Activated naive CD4-positive, alpha-beta T cell treated with anti-CD3 and anti-CD28 coated beads for 36 hours (primary cell): ENCODE measurements at places on chromosomes 13 and 19. TPM values are rescaled to one million over a fixed set of nuclear protein-coding genes. Genes with fewer than 3 reads are reported as not detected.

DNA sequence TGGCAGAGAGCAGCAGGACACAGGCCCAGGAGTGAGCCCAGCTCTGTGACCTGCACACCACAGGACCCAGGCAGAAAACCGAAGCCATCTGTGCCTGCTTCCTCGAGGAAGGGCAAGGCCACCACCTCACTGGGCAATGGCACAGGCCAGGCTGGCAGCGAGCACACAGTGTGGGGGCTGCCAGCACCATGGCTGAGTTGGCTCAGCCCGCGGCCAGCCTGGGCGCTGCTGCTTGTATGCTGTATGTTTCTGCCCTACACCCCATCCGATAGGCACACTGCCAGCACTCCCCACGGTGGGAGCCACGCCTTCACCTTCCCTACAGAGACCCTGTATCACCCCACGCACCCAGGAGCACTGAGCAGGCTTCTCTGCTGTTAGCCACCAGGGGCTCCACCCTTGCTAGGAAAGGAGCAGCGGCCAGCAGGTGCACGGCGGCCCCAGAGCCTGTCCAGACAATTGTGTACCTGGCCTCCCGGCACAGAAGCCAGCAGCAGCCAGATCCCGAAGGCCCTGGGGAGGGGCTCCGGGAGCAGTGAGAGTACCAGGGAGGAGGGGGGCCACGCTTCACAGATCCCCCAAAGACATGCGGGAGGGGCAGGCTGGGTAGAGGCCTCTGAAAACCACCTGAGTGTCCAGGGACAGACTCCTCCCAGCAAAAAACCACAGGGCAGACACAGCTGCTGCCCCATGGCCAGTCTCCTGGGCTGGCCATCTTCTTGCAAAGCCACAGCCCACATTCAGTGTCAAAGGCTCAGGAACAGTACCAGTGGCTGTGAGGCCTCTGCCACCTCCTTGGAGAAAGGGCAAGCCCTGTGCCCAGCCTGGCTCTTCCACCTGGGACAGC lies 56.1 kb downstream of the MLLT1 start:
- H3K4me1 ChIP-seq, result no peaks in the 10 kb centered on the region
- no peak overlapping the region for H3K4me3 ChIP-seq
- H3K36me3 ChIP-seq, result peaks cover 4% of the 10 kb centered on the region
- no peak overlapping the region for H3K27ac ChIP-seq
- DNase-seq, result no peak

GRCh38 chr19:34337739-34338138 lies 27.3 kb upstream of the GPI start:
- no peak overlapping the region for H3K4me3 ChIP-seq
- peaks cover 9% of the 10 kb centered on the region for H3K4me1 ChIP-seq
- no peak for DNase-seq
- no peaks in the 10 kb centered on the region for H3K27me3 ChIP-seq
- peaks cover 6% of the 10 kb centered on the region for H3K36me3 ChIP-seq

GRCh38 chr19:50430888-50431342 lies 1.8 kb upstream of the MYBPC2 start:
- peaks cover 11% of the 10 kb centered on the region for H3K27me3 ChIP-seq
- peak overlapping the region; percentile 90 for H3K4me3 ChIP-seq
- H3K36me3 ChIP-seq, result no peaks in the 10 kb centered on the region
- no peak for DNase-seq
- H3K4me1 ChIP-seq, result peaks cover 17% of the 10 kb centered on the region
- peak overlapping the region; percentile 88 for H3K27ac ChIP-seq

DNA sequence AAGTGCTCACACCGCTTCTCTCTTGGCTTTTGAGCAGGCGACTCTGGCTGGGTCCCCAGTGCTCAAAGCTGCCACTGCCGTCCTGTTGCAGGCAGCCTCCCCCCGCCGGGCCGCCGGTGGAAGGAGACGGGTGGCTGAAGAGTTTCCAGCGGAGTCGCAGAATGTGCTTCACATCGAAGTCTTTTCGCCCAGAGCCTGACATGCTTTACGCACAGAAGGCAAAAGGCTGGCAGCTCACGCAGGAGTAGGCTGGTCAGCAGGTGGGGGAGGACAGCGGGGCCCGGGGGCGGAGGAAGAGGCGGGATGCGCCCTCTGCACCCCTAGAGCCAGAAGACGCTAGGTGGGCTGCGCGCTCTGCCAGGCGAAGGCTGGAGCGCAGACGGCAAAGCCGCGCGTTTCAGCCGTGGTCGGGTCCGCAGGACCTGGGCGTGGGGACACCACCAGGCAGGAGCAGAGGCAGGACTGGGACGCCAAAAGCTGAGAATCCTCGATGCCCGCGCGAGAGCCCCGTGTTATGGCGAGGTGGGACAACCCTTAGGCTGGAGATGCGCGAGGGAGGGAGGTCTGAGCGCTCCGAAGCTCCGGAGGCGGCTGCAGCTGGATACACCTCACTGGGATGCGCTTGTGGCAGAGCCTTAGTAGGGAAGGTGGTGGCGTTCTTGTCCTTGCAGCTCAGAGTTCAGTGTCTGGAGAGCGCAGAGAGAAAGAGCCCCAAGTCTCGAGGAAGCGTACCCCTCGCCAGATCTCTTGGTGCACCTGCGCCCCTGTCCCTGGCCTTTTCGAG lies at the start of gene ATXN8OS:
TSS of gene ATXN8OS (plus strand) at position 329 of the 784 bp plus-strand sequence.
- DNase-seq, result no peak
- no peaks in the 10 kb centered on the region for H3K36me3 ChIP-seq
- no peaks in the 10 kb centered on the region for H3K4me1 ChIP-seq
- H3K27ac ChIP-seq, result no peak within 1 kb of the TSS
- H3K27me3 ChIP-seq, result peaks cover 2% of the 10 kb centered on the region

DPF1 gene
- 0.77 TPM for total RNA-seq

GRCh38 chr13:25908366-25908765 lies 143.4 kb downstream of the SHISA2 start:
- H3K27ac ChIP-seq, result no peak overlapping the region
- H3K27me3 ChIP-seq, result no peaks in the 10 kb centered on the region
- no peaks in the 10 kb centered on the region for H3K36me3 ChIP-seq
- no peak overlapping the region for H3K4me3 ChIP-seq

ZNF468 gene
- total RNA-seq, result 7.4 TPM

GRCh38 chr19:45440259-45440638 lies 16.5 kb upstream of the ERCC1 start:
- no peaks in the 10 kb centered on the region for H3K27me3 ChIP-seq
- H3K36me3 ChIP-seq, result no peaks in the 10 kb centered on the region
- peaks cover 30% of the 10 kb centered on the region for H3K4me1 ChIP-seq
- no peak overlapping the region for H3K27ac ChIP-seq
- H3K4me3 ChIP-seq, result peak overlapping the region; percentile 56
- no peak for DNase-seq

DNA sequence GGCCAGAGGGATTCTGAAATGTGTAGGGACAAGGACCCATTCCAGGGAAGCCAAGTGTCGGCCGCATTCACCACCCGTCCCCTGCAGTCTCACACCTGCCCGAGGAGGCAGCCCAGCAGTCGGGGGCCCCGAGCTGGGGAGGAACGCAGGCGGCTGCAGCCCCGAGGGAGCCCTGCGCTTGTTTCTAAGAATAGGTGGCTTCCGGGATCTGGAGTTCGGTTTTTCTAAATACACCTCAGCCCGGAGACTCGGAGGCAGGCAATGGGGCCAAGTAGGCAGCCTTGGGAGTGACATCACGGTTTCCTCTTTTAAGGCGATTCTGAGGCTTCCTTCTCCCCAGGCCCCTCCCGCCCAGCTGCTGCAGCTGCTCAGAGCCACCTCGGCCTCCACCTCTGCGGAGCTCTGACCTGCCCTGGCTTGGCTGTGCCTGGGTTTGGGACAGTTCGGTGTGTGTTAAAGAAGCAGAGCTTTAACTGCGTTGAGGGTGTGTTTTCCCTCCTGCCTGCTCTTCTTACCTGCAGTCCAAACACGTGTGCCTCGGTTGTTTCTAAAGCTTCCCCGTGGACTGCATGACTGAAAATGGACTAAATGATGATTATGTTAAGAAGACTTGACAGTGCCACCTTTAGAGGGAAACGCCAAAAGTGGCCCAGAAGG lies 80.5 kb downstream of the COL4A2 start:
- peaks cover 50% of the 10 kb centered on the region for H3K27me3 ChIP-seq
- no peaks in the 10 kb centered on the region for H3K36me3 ChIP-seq
- peak overlapping the region; percentile 32 for H3K4me3 ChIP-seq
- H3K27ac ChIP-seq, result no peak overlapping the region
- DNase-seq, result peak; percentile 69
- peaks cover 12% of the 10 kb centered on the region for H3K4me1 ChIP-seq

SYNGR4 gene
- total RNA-seq, result 0.50 TPM

- H3K36me3 ChIP-seq, result peaks cover 25% of the 10 kb centered on the region
- H3K27ac ChIP-seq, result no peak overlapping the region
- no peak overlapping the region for H3K4me3 ChIP-seq
Observed at GRCh38 chr13:51740698-51741097, 63.3 kb downstream of the DHRS12 start.

- H3K27ac ChIP-seq, result no peak overlapping the region
- H3K4me3 ChIP-seq, result no peak overlapping the region
- no peaks in the 10 kb centered on the region for H3K36me3 ChIP-seq
- DNase-seq, result no peak
Observed at GRCh38 chr13:37109051-37109678, 3.7 kb upstream of the CSNK1A1L start.

GRCh38 chr19:23718802-23719201 lies 31.8 kb upstream of the ZNF675 start:
- H3K36me3 ChIP-seq, result no peaks in the 10 kb centered on the region
- H3K27me3 ChIP-seq, result peaks cover 11% of the 10 kb centered on the region

CYP2B6 gene
- not detected for total RNA-seq

DNA sequence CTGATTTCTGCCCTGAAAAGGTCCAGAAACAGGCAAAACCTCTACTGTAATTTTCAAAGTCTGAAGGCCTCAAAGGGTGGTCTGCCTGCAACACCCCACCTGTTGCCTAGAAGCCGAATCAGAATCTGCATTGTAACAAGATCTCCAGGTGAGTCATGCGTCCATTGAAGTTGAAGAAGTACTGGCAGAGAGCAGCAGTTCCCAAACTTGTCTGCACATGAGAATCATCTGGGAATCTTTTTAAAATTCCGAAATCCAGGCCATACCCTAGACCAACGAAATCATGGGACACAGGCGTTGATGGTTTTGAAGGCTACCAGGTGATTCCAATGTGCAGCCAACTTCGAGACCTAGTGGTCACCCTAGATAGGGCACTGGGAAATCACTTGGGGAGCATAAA lies 16.0 kb upstream of the CLN5 start:
- no peak for DNase-seq
- no peak overlapping the region for H3K4me3 ChIP-seq
- peaks cover 17% of the 10 kb centered on the region for H3K27me3 ChIP-seq

- H3K27ac ChIP-seq, result no peak overlapping the region
- H3K36me3 ChIP-seq, result no peaks in the 10 kb centered on the region
- no peaks in the 10 kb centered on the region for H3K27me3 ChIP-seq
- no peak overlapping the region for H3K4me3 ChIP-seq
- DNase-seq, result peak; percentile 67
- H3K4me1 ChIP-seq, result peaks cover 34% of the 10 kb centered on the region
Observed at GRCh38 chr19:45444318-45445041, 20.8 kb upstream of the ERCC1 start.

CAPN12 gene
- 2.2 TPM for total RNA-seq

- peaks cover 18% of the 10 kb centered on the region for H3K36me3 ChIP-seq
- no peak for DNase-seq
- peak overlapping the region; percentile 34 for H3K4me3 ChIP-seq
- peaks cover 13% of the 10 kb centered on the region for H3K4me1 ChIP-seq
- no peak overlapping the region for H3K27ac ChIP-seq
- peaks cover 2% of the 10 kb centered on the region for H3K27me3 ChIP-seq
Observed at GRCh38 chr19:795073-795611, 2.1 kb upstream of the PTBP1 start.
